ENCODE measurements at places on chromosomes 3 and 15. TPM values are rescaled to one million over a fixed set of nuclear protein-coding genes. Genes with fewer than 3 reads are reported as not detected.

- no peaks in the 10 kb centered on the region for H3K27me3 ChIP-seq
- no peaks in the 10 kb centered on the region for H3K4me1 ChIP-seq
- DNase-seq: no peak
- no peaks in the 10 kb centered on the region for H3K36me3 ChIP-seq
- no peak overlapping the region for H3K4me3 ChIP-seq
Measured at GRCh38 chr15:92159481-92159880, 234.2 kb upstream of the ST8SIA2 start.

NR2C2 gene
- polyA plus RNA-seq: 52.6 TPM

GRCh38 chr3:72102112-72102616, 317.2 kb upstream of the PROK2 start:
- no peaks in the 10 kb centered on the region for H3K36me3 ChIP-seq
- H3K4me3 ChIP-seq: no peak overlapping the region
- H3K27ac ChIP-seq: no peak overlapping the region

DNA sequence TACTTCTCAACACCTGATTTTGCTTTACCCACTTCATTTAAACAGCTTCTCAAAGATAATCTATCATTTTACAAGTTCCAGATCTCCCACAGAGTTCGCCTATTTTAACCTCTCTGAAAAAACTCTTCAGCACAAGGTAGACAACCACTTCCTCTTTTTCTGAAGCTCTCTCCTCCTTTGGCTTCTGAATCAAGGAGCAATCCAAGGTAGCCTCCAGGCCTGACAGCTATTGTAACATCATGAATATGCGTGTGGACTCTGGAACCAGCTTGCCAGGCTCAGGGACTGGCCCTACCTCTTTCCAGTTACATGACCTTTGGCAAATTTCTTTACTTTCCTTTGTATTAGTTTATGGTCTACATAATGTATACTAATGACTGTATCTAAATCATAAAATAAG, 405.9 kb upstream of the ZNF385D start:
- no peak overlapping the region for H3K27ac ChIP-seq
- no peaks in the 10 kb centered on the region for H3K27me3 ChIP-seq
- H3K4me3 ChIP-seq: no peak overlapping the region
- DNase-seq: no peak
- no peaks in the 10 kb centered on the region for H3K4me1 ChIP-seq

GRCh38 chr3:187942658-187943241, 197.5 kb upstream of the BCL6 start:
- H3K27ac ChIP-seq: no peak overlapping the region
- H3K27me3 ChIP-seq: no peaks in the 10 kb centered on the region
- H3K4me1 ChIP-seq: no peaks in the 10 kb centered on the region
- no peaks in the 10 kb centered on the region for H3K36me3 ChIP-seq

PRSS50 gene
- polyA plus RNA-seq: 0.92 TPM

GRCh38 chr15:59746777-59747176, 57.7 kb upstream of the BNIP2 start:
- H3K36me3 ChIP-seq: no peaks in the 10 kb centered on the region
- no peaks in the 10 kb centered on the region for H3K27me3 ChIP-seq
- H3K27ac ChIP-seq: no peak overlapping the region
- no peaks in the 10 kb centered on the region for H3K4me1 ChIP-seq
- no peak overlapping the region for H3K4me3 ChIP-seq
- DNase-seq: no peak

- no peak overlapping the region for H3K27ac ChIP-seq
- H3K27me3 ChIP-seq: no peaks in the 10 kb centered on the region
- H3K4me3 ChIP-seq: no peak overlapping the region
- H3K4me1 ChIP-seq: no peaks in the 10 kb centered on the region
- no peaks in the 10 kb centered on the region for H3K36me3 ChIP-seq
Measured at GRCh38 chr3:31402117-31402516, 130.6 kb upstream of the STT3B start.

GRCh38 chr3:177770383-177771230, 573.3 kb upstream of the TBL1XR1 start:
- H3K27ac ChIP-seq: peak overlapping the region; percentile 15
- H3K4me3 ChIP-seq: no peak overlapping the region
- no peaks in the 10 kb centered on the region for H3K36me3 ChIP-seq
- DNase-seq: no peak

- no peak overlapping the region for H3K27ac ChIP-seq
- no peak overlapping the region for H3K4me3 ChIP-seq
- no peak for DNase-seq
- no peaks in the 10 kb centered on the region for H3K36me3 ChIP-seq
- no peaks in the 10 kb centered on the region for H3K27me3 ChIP-seq
- no peaks in the 10 kb centered on the region for H3K4me1 ChIP-seq
Measured at GRCh38 chr3:42762046-42762724, 10.9 kb downstream of the CCDC13 start.

- no peak overlapping the region for H3K27ac ChIP-seq
- peaks cover 3% of the 10 kb centered on the region for H3K4me1 ChIP-seq
- no peaks in the 10 kb centered on the region for H3K36me3 ChIP-seq
- H3K27me3 ChIP-seq: no peaks in the 10 kb centered on the region
- DNase-seq: no peak
Measured at GRCh38 chr15:101431301-101431700, 58.2 kb downstream of the PCSK6 start.

GRCh38 chr15:77478051-77478450, 57.4 kb downstream of the HMG20A start:
- H3K4me1 ChIP-seq: no peaks in the 10 kb centered on the region
- no peak overlapping the region for H3K27ac ChIP-seq
- H3K4me3 ChIP-seq: no peak overlapping the region
- no peaks in the 10 kb centered on the region for H3K27me3 ChIP-seq
- no peak for DNase-seq

DNA sequence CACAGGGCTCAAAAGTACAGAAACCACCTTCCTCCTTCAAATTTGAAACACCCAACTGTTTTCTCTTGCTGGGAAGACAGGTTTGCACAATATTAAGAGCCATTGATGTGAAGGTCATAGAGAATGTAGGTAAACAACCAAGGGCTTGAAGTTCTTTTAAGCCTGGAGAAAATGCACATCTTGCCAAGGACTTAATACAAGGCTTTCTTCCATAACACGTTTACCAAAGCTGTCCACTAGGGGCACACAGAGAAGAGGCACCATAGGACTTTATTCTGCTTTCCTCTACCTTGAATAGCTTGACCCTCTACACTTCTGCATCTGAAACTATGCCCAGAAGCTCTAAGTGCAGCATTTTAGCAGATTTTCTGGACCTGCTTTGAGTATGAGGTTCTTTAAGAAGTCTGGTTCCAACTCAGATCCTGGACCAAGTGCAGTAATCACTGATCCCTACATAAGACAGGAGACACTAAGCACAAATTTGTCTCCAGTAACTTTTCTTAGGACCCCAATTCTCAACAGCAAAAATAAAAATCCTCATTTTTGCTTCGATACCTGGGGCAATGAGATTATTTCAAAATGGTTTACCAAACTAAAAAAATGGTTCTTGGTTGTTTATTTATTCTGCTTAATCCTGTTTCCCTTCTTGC, 138.0 kb downstream of the FBN1 start:
- H3K4me3 ChIP-seq: no peak overlapping the region
- no peaks in the 10 kb centered on the region for H3K36me3 ChIP-seq
- peak; percentile 51 for DNase-seq
- H3K4me1 ChIP-seq: no peaks in the 10 kb centered on the region

DNA sequence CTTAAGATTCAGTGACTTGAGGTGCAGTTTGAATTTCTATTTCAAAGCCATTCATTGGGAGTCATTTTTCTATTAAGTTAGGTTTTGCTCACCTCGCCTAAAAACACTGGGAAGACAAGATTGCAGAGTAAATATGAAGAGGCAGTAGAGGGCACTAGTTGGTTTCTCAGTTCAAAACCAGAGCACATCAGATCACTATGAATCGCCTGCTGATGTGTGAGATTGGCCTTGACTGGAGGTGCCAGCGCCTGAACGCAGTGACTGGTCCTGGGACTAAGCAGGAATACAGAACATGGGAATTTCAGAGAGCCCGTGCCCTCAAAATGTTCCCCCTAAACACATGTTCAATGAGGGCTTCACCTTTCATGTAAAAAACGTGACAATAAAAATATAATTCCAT, 229.0 kb downstream of the ITPR1 start:
- peak overlapping the region; percentile 23 for H3K27ac ChIP-seq
- H3K4me1 ChIP-seq: peaks cover 41% of the 10 kb centered on the region
- peak; percentile 69 for DNase-seq

DNA sequence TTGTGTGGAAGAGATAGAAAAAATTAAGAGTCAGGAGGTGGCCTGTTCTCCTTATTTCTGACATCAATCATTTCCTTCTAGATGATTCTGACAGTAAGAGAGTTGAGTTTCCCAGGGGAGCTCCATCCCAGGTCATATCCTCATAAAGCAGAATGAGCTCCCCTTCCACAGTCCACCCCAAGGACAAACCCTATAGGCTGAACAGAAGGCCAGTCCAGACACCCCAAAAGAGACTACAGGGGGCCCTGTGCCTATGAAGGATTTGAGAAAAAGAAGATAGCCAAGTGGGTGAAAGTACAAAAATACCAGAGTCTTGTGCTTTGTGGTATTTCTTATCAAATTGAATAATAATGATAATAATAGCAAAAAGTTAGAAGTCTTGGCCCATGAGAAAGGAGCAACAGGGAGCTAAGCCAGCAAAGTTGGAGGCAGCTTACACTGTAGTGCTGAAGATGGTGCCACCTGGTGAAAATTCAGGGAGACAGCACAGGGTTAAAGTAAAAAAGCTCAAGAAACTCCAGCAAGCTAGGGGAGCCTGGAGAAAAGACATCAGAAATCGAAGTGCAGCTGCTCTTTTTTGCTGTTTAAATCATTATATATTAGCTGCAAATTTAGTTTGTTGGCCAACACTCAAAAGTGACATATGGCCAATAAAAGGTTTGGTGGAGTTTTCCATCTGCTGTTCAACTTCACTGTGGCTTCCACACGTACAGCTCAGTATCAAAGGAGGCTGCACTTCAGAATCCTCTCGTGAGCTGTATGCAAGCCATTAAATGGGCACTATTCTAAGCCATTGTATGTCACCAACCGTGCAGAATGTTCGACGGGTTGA, 35.8 kb upstream of the SLC24A5 start:
- H3K27ac ChIP-seq: no peak overlapping the region
- H3K4me1 ChIP-seq: no peaks in the 10 kb centered on the region
- no peaks in the 10 kb centered on the region for H3K36me3 ChIP-seq
- H3K27me3 ChIP-seq: no peaks in the 10 kb centered on the region
- no peak overlapping the region for H3K4me3 ChIP-seq

GRCh38 chr3:169869484-169870220, at the start of gene LRRC31:
Gene LRRC31 (minus strand): TSS chr3:169869935. CDS start chr3:169869807, 128 bp downstream.
- H3K27me3 ChIP-seq: no peaks in the 10 kb centered on the region
- no peaks in the 10 kb centered on the region for H3K4me1 ChIP-seq
- no peaks in the 10 kb centered on the region for H3K36me3 ChIP-seq
- H3K4me3 ChIP-seq: no peak within 1 kb of the TSS

CELF6 gene
- polyA plus RNA-seq: 10.1 TPM

GOLGB1 gene
- 11.5 TPM for polyA plus RNA-seq

GRCh38 chr15:43776101-43776717, 557 bp downstream of the ELL3 start:
- peak; percentile 48 for DNase-seq
- no peaks in the 10 kb centered on the region for H3K36me3 ChIP-seq
- H3K27ac ChIP-seq: peak overlapping the region; percentile 93
- no peaks in the 10 kb centered on the region for H3K27me3 ChIP-seq

DNA sequence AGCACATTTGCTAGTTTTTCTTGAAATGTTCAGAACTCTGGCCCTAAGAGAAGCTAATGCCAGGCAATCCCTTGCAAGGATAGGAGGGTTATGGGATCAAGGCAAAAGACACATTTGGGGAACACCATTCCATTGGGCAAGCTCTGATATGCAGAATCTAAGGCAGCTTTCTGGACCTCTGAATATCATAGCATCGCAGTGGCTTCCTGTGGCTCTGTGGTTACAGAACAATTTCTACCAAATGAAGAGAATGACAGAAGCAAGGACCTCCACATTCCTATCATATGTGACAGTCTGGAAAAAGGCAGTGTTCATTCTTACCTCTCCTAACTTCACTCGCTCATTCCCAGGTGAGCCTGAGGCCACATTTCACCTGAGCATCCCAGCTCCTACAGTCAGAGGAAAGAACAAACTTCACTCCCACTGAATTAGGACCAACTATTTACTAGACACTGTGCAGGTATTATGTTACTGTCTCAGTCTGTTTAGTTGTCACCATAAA, 836.1 kb upstream of the CFAP20DC start:
- DNase-seq: no peak
- H3K27me3 ChIP-seq: no peaks in the 10 kb centered on the region
- no peak overlapping the region for H3K4me3 ChIP-seq

DNA sequence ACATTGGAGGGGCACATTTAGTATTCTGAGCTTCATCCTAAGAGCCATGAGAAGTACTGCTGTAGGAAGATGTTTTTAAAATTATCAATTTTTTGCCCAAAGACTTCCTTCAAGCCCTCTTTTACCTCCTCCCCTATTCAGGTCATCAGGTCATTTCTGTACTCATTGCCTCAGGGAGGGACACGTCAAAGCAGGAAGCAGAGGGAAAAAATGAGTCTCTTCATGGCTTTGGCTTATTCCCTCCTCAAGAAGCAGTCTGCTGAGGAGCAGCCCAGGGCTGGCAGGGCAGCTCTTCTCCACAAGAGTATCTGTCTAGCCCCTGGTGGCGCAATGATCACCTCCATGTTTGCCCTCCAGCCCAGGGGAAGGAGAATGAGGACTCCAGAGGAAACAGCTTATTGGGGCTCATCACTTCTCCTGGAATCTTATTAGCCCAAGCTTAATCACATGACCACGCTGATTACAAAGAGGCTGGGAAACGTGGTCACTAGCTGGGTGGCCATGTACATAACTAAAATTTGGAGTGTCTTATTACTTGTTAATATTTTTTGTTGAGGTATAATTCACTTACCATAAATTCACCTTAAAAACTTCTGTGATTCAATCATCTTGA, 44.2 kb upstream of the GATA2 start:
- DNase-seq: no peak
- no peak overlapping the region for H3K4me3 ChIP-seq
- no peaks in the 10 kb centered on the region for H3K4me1 ChIP-seq
- H3K36me3 ChIP-seq: no peaks in the 10 kb centered on the region
- no peaks in the 10 kb centered on the region for H3K27me3 ChIP-seq

- H3K4me1 ChIP-seq: no peaks in the 10 kb centered on the region
- H3K36me3 ChIP-seq: no peaks in the 10 kb centered on the region
- H3K4me3 ChIP-seq: no peak overlapping the region
- no peak for DNase-seq
- H3K27me3 ChIP-seq: no peaks in the 10 kb centered on the region
Measured at GRCh38 chr3:23108451-23109057, 94.6 kb upstream of the UBE2E2 start.

- DNase-seq: no peak
- H3K4me1 ChIP-seq: no peaks in the 10 kb centered on the region
- no peaks in the 10 kb centered on the region for H3K27me3 ChIP-seq
- H3K27ac ChIP-seq: no peak overlapping the region
- H3K4me3 ChIP-seq: no peak overlapping the region
- no peaks in the 10 kb centered on the region for H3K36me3 ChIP-seq
Measured at GRCh38 chr3:112348943-112349342, 16.0 kb downstream of the CD200 start.

NDUFB4 gene
- 279 TPM for polyA plus RNA-seq

- H3K27ac ChIP-seq: peak overlapping the region; percentile 42
- no peaks in the 10 kb centered on the region for H3K27me3 ChIP-seq
- H3K36me3 ChIP-seq: no peaks in the 10 kb centered on the region
- peaks cover 34% of the 10 kb centered on the region for H3K4me1 ChIP-seq
- H3K4me3 ChIP-seq: no peak overlapping the region
Measured at GRCh38 chr15:25736461-25736860, 126.7 kb downstream of the ATP10A start.

GRCh38 chr3:23085261-23085660, 117.9 kb upstream of the UBE2E2 start:
- H3K27ac ChIP-seq: no peak overlapping the region
- H3K36me3 ChIP-seq: no peaks in the 10 kb centered on the region
- no peaks in the 10 kb centered on the region for H3K27me3 ChIP-seq
- no peak for DNase-seq
- no peak overlapping the region for H3K4me3 ChIP-seq

- no peak overlapping the region for H3K27ac ChIP-seq
- no peak overlapping the region for H3K4me3 ChIP-seq
- peak; percentile 28 for DNase-seq
Measured at GRCh38 chr3:146865175-146865755, 260.1 kb upstream of the PLSCR5 start.
